ENCODE measurements at places on chromosomes 1 and 21.

DNA sequence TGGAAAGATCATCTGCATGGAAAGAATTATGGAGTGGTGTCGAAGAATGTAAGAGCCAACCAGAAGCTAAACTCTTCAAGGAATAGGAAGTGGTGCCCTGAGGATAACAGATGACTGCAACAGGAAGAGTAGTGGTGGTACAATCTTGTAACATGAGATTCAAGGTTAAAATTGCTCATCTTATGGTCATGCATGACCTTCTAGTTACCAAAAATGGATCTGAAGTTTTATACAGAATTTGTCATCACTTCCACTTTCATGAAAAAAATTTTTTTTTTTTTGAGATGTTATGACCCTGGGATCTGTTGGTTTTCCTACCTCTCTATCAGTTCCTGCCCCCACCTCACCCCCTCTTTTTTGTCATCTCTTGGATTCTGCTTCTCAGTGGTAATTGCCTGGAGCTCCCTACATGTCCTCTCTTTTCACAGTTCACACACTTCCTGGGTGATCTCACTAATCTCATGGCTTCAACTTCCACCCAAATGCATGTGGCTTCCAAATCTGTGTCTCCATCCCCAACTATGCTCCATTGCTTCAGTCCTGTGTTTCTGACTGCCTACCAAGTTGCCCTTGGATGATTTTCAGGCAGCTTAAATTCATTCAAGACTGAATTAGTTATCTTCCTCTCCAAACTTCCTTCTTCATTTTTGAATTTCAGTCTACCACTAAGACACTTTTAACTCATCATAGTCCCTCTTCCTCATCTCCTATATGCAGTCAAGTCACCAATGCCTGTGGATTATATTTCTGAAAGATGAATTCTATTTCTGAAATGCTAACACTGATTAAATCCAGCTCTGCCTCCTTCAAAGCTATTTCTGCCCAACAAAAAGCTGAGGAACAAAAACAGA is 48.4 kb downstream of the SLAMF6 start:
- H3K27ac ChIP-seq, result no peak overlapping the region
- no peak overlapping the region for H3K4me3 ChIP-seq
- H3K36me3 ChIP-seq, result no peaks in the 10 kb centered on the region
- no peaks in the 10 kb centered on the region for H3K27me3 ChIP-seq
- no peak for DNase-seq
- H3K4me1 ChIP-seq, result no peaks in the 10 kb centered on the region

- no peak overlapping the region for H3K27ac ChIP-seq
- H3K27me3 ChIP-seq, result no peaks in the 10 kb centered on the region
Observed at GRCh38 chr1:87914396-87914795, 585.7 kb downstream of the LMO4 start.

GRCh38 chr1:19643602-19644394 is at the start of gene NBL1:
NBL1 (plus strand) TSS chr1:19644311; CDS start chr1:19655031, 10,720 bp downstream.
- H3K4me3 ChIP-seq, result peak within 1 kb of the TSS; percentile 90
- peak; percentile 90 for DNase-seq
- H3K36me3 ChIP-seq, result no peaks in the 10 kb centered on the region
- no peaks in the 10 kb centered on the region for H3K27me3 ChIP-seq
- H3K4me1 ChIP-seq, result peaks cover 14% of the 10 kb centered on the region
- peak within 1 kb of the TSS; percentile 93 for H3K27ac ChIP-seq

DNA sequence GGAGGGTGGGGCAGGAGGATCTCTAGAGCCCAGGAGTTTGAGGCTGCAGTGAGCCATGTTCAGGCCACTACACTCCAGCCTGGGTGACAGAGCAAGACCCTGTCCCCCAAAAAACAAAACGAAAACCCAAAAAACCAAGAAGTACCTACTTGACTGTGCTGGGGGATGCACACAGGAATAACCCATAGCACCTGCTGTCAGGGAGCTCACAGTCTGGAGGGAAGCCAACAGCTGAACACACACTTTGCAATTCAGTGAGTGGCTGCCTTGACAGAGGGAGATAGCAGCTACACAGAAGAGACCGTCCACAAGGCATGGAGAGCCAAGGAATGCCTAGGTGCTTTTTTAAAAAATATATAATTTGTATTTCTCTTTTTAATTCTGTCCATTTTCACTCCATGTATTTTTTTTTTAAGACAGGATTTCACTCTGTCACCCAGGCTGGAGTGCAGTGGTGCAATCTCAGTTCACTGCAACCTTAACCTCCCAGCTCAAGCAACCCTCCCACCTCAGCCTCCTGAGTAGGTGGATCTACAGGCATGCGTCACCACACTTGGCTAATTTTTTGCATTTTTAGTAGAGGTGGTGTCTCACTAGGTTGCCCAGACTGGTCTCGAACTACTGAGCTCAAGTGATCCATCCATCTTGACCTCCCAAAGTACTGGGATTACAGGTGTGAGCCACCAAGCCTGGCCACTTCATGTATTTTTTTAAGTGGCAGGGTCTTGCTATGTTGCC is 68.7 kb downstream of the NID1 start:
- no peaks in the 10 kb centered on the region for H3K27me3 ChIP-seq
- H3K27ac ChIP-seq, result no peak overlapping the region
- H3K36me3 ChIP-seq, result no peaks in the 10 kb centered on the region
- no peak for DNase-seq

DNA sequence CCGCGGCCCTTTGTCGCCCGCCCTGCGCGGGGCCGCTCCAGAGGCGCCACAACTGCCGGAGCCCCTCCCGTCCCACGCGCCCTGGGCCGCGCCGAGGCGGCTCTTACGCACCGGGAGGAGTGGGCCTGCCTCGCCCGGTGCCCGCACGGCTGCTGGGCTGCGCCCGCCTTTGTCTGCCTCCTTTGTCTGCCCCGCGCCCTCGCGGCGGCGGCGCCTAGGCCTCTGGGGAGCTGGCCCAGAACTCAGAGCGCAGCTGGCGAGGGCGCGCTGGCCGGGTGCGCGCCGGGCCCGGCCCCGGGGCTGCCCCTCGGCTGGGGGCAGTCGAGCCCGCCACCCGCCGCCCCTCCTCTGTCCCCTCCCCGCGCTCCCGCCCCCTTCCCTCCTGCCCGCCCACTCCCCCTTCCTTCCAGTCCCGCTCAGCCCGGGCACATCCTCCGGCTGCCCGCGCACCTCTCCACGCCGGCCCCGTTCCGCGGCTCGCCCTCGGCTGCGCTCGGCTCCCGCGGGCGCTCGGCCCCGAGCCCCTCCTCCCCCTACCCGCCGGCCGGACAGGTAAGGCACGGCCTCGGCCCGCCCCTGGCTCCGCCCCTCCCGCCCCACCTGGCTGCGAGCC is at the start of gene DRAXIN:
TSS of gene DRAXIN (plus strand) at position 409 of the 613 bp plus-strand sequence. CDS start 14,549 bp downstream, outside the sequence.
- no peaks in the 10 kb centered on the region for H3K36me3 ChIP-seq
- H3K27ac ChIP-seq, result no peak within 1 kb of the TSS
- H3K4me1 ChIP-seq, result peaks cover 28% of the 10 kb centered on the region
- no peak for DNase-seq
- no peaks in the 10 kb centered on the region for H3K27me3 ChIP-seq

DNA sequence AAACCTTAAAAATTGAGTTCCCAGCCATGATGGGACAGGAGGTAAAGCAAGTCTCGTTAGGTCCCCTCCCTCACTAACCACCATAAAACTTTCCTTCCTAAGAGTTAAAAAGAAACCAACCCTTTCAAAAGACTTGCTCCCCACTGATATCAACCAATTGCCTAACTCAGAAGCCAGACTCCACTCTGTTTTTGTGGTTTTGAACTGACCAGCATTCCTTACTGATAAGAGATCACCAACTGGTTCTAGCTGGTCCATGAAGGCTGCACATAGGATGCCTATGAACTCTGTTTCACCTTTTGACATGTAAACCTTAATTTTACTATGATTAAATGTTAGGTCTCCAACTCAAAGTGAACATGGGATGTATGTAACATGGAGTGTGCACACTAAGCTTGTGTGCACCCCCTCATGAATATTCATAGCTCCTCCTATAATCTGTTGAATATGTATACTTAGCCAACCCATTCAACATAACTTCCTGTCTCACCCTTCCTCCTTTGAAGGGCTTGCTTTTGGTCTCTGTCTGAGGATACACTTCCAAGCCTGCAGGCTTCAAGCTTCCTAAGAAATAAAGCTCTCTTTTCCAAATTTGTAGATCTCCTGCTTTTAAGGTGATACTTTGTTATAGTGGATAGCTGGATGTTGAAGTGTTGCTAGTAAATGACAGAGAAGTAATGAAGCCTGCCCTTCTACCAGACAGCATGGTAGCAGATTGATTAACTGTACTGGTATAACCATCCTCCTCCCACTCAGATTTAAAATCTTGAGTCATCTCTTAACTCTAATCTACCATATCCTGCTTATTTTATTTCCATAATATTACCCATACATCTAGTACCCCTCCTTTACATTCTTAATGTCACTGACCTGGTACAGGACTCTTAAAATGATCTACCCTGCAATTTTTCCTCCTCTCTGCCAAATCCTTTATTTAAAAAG is 95.6 kb downstream of the ZNF644 start:
- no peaks in the 10 kb centered on the region for H3K36me3 ChIP-seq
- H3K27me3 ChIP-seq, result no peaks in the 10 kb centered on the region

DNA sequence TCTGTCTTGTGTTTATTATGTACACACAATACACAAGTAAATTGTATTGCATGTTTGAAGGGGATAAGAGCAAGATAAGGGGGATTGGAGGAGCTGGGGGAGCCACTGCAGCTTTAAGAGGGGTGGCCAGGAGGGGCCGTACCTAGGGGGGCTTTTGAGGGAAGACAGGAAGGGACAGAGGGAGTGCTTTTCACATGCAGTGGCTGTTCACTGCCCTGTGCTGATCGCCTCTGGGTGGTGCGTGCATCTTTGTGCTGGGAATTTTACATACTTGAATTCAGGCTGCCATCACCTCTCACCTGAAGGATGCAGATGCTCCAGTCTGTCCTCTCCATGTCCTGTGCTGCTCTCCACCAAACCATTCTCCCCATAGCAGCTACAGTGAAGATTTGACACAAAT is 179.5 kb downstream of the PTPRU start:
- no peaks in the 10 kb centered on the region for H3K36me3 ChIP-seq
- H3K4me1 ChIP-seq, result no peaks in the 10 kb centered on the region
- no peak overlapping the region for H3K4me3 ChIP-seq
- no peak for DNase-seq

- no peaks in the 10 kb centered on the region for H3K36me3 ChIP-seq
- H3K27ac ChIP-seq, result no peak overlapping the region
- peaks cover 28% of the 10 kb centered on the region for H3K4me1 ChIP-seq
- no peak for DNase-seq
Observed at GRCh38 chr1:111141245-111142220, 1.5 kb downstream of the CEPT1 start.
